A549 treated with RU486 at 1 μM for 4 hours (cell line): ENCODE measurements at places on chromosomes 3 and 15. TPM values are rescaled to one million over a fixed set of nuclear protein-coding genes. Genes with fewer than 3 reads are reported as not detected.

Gene DZIP1L
- 4.9 to 7.8 TPM (median 6.5 TPM) in 5 replicates for total RNA-seq

Gene CFAP20DC
- 1.8 to 3.4 TPM (median 2.3 TPM) in 5 replicates for total RNA-seq

Gene DAZL
- not detected in 5 replicates for total RNA-seq

Gene TMEM212
- total RNA-seq: not detected in 5 replicates

Gene GNAT1
- total RNA-seq: not detected in 5 replicates

Gene CCR4
- 0.03 to 0.11 TPM (median 0.06 TPM) in 3 of 5 replicates, not detected in the others for total RNA-seq

Gene B3GALNT1
- total RNA-seq: 0.15 to 0.23 TPM (median 0.21 TPM) in 3 of 5 replicates, not detected in the others

Gene EPHB1
- total RNA-seq: 0.12 to 0.16 TPM (median 0.14 TPM) in 4 of 5 replicates, not detected in the other

Gene TRPC1
- 2.6 to 9.1 TPM (median 7.8 TPM) in 5 replicates for total RNA-seq

Gene ADAMTS7
- 2.5 to 4.7 TPM (median 3.6 TPM) in 5 replicates for total RNA-seq

Gene OR5K2
- not detected in 5 replicates for total RNA-seq

Gene RLBP1
- total RNA-seq: not detected in 5 replicates

Gene GLDN
- 0.09 TPM in 1 of 5 replicates, not detected in the others for total RNA-seq

Gene HTR3E
- total RNA-seq: not detected in 5 replicates

Gene ROPN1
- total RNA-seq: not detected in 5 replicates

Gene MASP1
- total RNA-seq: 0.14 to 0.46 TPM in 2 of 5 replicates, not detected in the others

Gene FRMD4B
- total RNA-seq: 0.80 to 2.5 TPM (median 1.4 TPM) in 5 replicates

Gene EAF2
- 1.7 to 3.2 TPM (median 1.9 TPM) in 5 replicates for total RNA-seq

Gene BNC1
- 0.47 to 0.62 TPM (median 0.53 TPM) in 5 replicates for total RNA-seq

Gene CD86
- total RNA-seq: not detected in 5 replicates

Gene CASR
- total RNA-seq: not detected in 5 replicates

Gene C3orf49
- not detected in 5 replicates for total RNA-seq

Gene ATP13A4
- not detected in 5 replicates for total RNA-seq

Gene IMPG2
- total RNA-seq: 0.02 TPM in 1 of 5 replicates, not detected in the others

Gene TMEM158
- 13.1 to 29.5 TPM (median 23.7 TPM) in 5 replicates for total RNA-seq

Gene SMARCC1
- 21.8 to 30.5 TPM (median 26.9 TPM) in 5 replicates for total RNA-seq

Gene MUC20
- 0.51 to 1.1 TPM (median 0.80 TPM) in 5 replicates for total RNA-seq

Gene CCR5
- not detected in 5 replicates for total RNA-seq

Gene CKMT1B
- 2.9 to 6.1 TPM (median 3.4 TPM) in 5 replicates for total RNA-seq

Gene SLC30A4
- total RNA-seq: 1.1 to 1.8 TPM (median 1.7 TPM) in 5 replicates

Gene ITIH1
- not detected in 5 replicates for total RNA-seq

Gene SLC22A13
- 0.06 TPM in 1 of 5 replicates, not detected in the others for total RNA-seq

Gene CFAP92
- total RNA-seq: not detected in 5 replicates

Gene CADM2
- 0.18 to 0.24 TPM (median 0.21 TPM) in 3 of 5 replicates, not detected in the others for total RNA-seq

Gene PDCD6IP
- 127 to 173 TPM (median 160 TPM) in 5 replicates for total RNA-seq

Gene LIPH
- 5.4 to 7.4 TPM (median 6.6 TPM) in 5 replicates for total RNA-seq

Gene KLHL40
- total RNA-seq: not detected in 5 replicates

Gene TRNT1
- total RNA-seq: 25.0 to 36.2 TPM (median 33.8 TPM) in 5 replicates
